NCI-H146 (cell line): ENCODE measurements at places on chromosomes 1 and 21.

- DNase-seq = no peak
Observed at GRCh38 chr1:38347446-38348175, 301.0 kb upstream of the POU3F1 start.

DNA sequence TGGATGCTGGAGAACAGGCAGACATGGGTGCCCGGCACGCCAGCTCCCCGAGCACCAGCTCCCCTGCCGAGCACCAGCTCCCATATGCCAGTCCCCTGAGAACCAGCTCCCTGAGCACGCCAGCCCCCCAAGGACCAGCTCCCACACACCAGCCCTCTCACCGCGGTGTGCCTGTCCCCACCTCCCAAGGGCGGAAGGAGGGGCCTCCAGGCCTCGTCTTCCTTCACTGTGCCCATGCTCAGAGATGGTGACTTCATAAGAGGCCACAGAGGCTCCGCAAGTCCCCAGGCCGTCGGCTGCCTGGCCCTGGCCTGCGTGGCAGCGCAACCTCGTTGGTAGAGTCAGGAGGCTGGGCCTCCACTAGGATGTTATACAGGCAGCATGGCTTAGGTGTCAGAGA is 69.1 kb downstream of the AGPAT3 start:
- no peak for DNase-seq

- DNase-seq = no peak
Observed at GRCh38 chr21:41428311-41428710, 2.3 kb downstream of the MX1 start.

DNA sequence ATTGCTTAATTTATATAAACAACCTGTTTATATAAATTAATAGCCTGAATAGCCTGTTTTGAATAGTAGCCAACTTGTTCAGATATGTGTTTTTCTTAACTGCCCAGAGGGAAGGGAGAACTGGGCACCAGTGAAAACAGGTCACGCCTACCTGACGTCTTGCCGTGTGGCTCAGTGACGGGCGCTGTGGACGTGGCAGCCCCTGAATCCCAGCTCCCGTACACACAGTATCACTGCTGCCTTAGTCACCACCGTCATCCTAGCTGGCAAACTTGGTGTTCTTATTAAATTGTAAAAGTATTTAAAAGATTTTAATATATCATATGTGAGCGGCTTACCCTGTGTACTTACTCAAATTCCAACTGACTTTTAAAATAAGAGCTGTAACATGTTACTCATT is 35.4 kb upstream of the TRAPPC10 start:
- no peak for DNase-seq

DNA sequence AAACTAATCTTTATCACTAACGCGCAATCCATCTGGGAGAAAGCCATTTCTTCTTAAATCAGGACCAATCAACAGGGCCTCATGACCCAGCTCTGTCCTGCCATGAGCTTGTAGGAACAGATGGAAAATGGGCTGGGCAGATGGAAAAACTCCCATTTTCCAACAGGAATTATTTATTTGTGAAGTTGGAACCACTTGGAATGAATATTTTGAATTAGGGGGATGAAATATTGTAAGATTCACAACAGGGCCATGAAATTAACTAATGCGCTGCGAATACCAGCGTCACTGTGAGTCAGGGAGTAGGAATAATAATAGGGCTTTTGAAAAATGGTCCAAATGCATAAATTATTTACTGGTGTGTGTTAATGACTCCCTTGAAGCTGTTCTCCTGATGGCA is 53.1 kb upstream of the CYP2J2 start:
- no peak for DNase-seq

DNA sequence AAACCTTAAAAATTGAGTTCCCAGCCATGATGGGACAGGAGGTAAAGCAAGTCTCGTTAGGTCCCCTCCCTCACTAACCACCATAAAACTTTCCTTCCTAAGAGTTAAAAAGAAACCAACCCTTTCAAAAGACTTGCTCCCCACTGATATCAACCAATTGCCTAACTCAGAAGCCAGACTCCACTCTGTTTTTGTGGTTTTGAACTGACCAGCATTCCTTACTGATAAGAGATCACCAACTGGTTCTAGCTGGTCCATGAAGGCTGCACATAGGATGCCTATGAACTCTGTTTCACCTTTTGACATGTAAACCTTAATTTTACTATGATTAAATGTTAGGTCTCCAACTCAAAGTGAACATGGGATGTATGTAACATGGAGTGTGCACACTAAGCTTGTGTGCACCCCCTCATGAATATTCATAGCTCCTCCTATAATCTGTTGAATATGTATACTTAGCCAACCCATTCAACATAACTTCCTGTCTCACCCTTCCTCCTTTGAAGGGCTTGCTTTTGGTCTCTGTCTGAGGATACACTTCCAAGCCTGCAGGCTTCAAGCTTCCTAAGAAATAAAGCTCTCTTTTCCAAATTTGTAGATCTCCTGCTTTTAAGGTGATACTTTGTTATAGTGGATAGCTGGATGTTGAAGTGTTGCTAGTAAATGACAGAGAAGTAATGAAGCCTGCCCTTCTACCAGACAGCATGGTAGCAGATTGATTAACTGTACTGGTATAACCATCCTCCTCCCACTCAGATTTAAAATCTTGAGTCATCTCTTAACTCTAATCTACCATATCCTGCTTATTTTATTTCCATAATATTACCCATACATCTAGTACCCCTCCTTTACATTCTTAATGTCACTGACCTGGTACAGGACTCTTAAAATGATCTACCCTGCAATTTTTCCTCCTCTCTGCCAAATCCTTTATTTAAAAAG is 95.6 kb downstream of the ZNF644 start:
- DNase-seq = no peak

DNA sequence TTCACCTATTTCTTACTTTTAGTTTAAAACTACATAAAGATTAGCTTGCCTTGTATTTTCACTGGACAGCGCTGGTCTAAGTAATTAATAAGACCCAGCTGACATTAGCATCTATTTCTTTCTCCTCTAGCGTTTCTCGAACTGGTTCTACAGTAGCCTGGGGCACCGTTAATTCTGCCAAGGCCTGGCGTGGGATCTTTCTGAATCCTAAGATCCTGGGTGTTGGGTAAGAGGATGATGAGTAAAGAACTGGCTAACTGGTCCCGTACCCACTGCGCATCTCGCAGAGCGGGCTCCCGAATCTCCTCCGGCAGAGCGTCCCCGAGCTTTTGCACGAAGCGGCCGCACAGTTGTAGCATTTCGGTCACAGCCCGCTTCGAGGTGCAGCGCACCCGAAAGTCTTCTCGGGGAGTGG is 309 bp downstream of the NSL1 start:
- DNase-seq = peak; percentile 77

GRCh38 chr1:3524556-3525203 is 70.2 kb downstream of the ARHGEF16 start:
- DNase-seq = no peak

GRCh38 chr1:106447466-106447865 is 609.0 kb upstream of the PRMT6 start:
- no peak for DNase-seq

DNA sequence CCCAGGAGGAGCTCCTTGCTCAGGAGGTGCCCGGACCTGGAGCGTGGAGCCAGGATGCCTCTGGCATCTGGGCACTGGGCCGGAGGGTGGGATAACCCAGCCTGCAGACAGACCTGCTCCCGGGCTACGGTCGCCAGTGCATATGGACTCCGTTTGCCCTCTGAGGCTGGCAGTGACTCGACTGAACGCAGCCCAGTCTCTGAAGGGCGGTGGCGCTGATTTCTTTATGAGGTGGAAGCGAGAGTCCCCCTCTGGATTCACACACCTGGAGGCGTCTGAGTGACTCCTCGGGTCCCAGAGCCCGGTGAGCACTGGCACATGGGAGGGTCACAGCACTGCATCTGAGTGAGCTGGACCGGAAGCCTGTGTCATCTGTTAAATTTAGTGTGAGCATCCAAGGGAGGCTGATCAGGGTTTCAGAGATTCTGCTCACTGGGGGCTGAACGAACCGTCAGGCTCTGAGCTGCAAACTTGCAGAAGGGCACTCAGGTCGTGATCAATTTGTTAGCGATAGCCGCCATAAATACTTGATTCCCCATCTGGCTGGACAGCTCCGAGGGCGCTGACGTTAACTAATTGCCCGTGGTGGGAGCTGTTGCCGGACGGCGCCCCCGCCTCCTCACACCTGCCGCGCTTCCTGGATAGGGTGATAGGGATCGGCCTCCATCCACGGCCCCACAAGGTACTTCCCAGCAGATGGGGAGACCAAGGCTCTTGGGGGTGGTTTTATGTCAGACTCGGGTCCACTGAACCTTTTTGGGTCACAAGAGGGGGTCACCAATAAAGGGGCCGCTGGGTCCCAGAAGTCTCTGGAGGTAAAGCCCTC is 60.7 kb upstream of the TTC34 start:
- DNase-seq = no peak

DNA sequence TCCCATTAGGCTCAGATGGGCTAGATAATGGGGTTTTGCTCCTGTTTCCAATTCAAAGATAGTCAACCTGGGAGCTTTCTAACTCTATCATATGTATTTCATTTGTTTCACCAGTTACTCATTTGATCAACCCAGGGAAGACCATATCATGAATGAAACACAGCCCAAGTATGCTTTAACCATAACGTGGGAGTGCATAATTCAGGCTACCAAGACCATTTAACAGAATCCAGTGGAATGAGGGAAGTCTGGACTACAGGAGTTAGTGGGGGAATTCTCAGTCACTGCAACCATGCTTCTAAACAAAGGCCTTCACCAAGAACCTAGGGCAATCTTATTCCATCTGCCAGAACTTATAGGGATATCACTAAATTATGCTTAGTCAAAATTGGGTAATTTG is 15.0 kb upstream of the SLC16A1 start:
- DNase-seq = no peak

DNA sequence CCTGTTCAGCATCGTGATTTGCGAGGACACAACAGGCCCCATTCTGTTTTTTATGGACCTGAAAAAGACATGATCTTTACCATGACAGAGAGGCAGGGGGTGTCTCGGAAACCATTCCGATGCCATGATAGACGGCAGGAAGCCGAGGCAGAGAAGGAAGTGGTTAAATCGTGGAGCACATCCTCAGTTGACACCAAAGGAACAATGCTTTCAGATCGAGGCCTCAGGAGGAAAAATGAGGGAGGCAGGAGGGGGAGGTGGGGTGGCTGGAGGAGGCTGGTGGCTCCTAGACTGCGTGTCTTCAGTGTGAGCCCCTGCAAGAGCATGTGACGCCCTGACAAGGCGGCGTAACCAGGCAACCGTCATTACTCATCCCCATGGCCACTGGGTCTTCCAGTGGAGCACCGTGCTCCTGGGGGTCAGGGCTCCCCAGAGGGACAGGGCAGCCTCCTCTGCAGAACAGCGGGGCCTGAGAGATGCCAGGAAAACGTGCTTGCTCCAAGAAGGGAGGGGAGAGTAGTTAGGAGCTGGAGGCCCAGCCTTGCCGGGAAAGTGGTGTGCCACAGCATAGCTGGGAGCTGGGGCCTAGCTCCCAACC is 172.8 kb upstream of the TMEM51 start:
- no peak for DNase-seq

DNA sequence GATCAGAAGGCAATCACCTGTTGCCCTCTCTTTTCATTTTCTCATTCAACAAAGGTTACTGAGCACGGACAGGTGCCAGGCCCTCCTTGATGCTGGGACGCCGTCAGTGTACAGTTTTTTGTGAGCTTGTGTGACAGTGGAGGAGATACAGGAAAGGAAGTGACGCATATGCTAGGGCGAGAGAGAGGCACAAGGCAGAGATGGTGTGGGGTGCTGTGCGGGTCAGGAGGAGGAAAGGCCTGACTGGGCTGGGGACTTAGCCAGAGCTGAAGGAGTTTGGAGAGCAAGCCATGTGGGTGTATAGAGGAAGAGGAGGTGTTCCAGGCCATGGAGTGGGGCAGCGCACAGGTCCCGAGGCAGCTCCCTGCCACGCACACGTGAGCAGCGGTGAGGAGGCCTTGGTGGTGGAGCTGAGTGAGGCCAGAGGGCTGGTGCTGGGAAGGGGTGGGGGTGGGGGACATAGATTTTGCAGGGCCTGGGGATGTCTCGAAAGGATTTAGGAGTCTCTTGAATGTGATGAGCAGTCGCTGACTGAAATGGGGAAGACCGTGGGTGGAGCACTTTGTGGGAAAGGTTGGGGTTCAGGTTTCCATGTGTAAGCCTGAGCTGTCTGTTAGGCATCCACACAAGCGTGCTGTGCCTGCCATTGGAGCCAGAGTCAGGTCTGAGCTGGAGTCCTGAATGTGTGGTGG is 46.0 kb downstream of the TRAPPC10 start:
- DNase-seq = no peak

DNA sequence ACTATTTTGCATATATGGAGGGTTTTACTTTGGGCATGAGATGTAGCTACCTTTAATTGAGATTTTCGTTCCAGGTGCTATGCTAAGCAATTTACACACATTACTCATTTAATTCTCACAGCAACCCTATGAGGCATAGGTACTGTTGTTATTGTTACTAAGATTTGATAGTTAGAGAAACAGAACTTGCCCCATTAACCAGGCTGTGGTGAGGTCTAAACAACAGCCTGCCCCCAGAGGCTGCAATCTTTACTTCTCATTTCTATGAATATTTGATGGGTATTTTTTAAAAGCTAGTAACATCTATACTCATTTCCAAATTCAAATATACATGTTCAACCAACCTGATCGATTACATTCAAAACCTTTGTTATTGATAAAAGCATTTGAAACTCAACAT is 155.6 kb downstream of the GALNT2 start:
- no peak for DNase-seq

DNA sequence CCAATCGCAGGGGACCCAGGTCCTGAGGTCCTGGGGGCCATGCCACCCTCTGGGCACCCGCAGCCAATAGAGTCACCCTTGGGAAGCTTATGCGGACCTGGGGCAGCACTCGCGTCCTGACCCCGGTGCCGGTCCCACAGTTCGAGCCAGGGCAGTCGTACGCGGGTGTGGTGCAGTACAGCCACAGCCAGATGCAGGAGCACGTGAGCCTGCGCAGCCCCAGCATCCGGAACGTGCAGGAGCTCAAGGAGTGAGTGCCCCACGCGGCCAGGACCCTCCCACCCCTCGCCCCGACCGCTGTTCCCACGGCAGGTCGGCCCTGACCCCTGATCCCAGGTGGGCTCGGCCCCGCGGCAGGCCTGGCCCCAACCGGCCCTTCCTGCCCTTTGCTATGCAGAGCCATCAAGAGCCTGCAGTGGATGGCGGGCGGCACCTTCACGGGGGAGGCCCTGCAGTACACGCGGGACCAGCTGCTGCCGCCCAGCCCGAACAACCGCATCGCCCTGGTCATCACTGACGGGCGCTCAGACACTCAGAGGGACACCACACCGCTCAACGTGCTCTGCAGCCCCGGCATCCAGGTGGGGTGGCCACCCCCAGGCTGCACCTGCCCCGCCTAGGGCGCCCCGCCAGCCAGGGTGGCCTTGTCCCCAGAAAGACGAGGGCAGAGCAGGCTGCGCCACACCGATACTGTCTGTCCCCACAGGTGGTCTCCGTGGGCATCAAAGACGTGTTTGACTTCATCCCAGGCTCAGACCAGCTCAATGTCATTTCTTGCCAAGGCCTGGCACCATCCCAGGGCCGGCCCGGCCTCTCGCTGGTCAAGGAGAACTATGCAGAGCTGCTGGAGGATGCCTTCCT is 20.5 kb downstream of the COL6A1 start:
- no peak for DNase-seq

DNA sequence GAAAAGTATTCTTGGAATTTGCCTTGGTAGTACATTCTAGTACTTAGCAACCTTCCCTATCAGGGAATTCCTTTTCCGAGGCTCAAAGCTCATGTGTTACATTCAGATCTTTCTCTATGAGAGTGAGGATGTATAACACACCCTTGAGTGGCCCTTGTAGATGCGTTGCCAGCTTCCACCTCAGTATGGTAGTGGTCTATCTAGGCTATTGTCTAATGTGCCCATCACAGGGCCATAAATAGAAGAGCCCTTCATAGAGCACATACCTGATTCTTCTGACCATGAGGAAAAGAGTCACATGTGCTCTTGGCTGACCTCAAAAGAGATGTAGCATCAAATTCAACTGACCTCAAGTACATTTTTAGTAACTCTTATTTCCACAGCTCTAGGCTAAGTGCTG is 14.0 kb upstream of the ZC3H11B start:
- DNase-seq = no peak
